HT1080 (cell line): ENCODE measurements at places on chromosomes 3 and 15. TPM values are rescaled to one million over a fixed set of nuclear protein-coding genes. Genes with fewer than 3 reads are reported as not detected.

SRGAP3 gene
- total RNA-seq = 0.37 and 0.69 TPM in 2 replicates

PAQR5 gene
- 5.3 and 6.5 TPM in 2 replicates for total RNA-seq

UACA gene
- total RNA-seq = 38.9 and 56.1 TPM in 2 replicates

STRC gene
- not detected in 2 replicates for total RNA-seq

KNL1 gene
- 27.0 and 27.3 TPM in 2 replicates for total RNA-seq

RYR3 gene
- total RNA-seq = 0.02 and 0.03 TPM in 2 replicates

PEAK1 gene
- total RNA-seq = 14.0 and 16.5 TPM in 2 replicates

GREM1 gene
- total RNA-seq = not detected in 2 replicates

GPR160 gene
- total RNA-seq = 2.8 and 4.2 TPM in 2 replicates

ADGRG7 gene
- not detected in 2 replicates for total RNA-seq

ZSCAN2 gene
- total RNA-seq = 6.8 and 12.7 TPM in 2 replicates
